ENCODE measurements at places on chromosomes 1 and 21. TPM values are rescaled to one million over a fixed set of nuclear protein-coding genes. Genes with fewer than 3 reads are reported as not detected.

The FALEC gene
- not detected for polyA plus RNA-seq

The GCLM gene
- polyA plus RNA-seq: 3.7 TPM

The SLC45A1 gene
- polyA plus RNA-seq: 13.7 TPM

The CDK18 gene
- not detected for polyA plus RNA-seq

The CYP4Z1 gene
- polyA plus RNA-seq: not detected
